ENCODE measurements at places on chromosomes 16 and 17.

- DNase-seq: no peak
Observed at GRCh38 chr17:53516636-53517035, 306.1 kb upstream of the KIF2B start.

DNA sequence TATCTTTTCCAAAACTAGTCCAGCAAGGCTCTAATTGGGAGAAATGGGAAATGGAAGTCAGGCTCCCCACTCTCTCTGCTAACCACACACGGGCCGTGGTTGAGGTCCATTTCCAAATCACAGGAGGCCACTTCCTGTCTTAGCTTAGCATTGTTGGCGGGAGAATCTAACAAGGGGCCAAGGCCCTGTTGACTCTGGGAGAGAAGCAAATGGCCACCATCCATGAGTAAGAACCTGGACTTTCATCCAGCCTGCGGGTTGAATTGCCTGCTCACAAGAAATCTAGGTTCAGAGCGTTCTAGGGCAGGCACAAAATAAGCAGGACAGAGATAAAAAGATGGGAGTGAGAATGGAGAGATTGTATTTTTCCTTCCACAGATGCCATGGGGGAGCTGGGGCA is 5.7 kb downstream of the FAM20A start:
- DNase-seq: no peak

DNA sequence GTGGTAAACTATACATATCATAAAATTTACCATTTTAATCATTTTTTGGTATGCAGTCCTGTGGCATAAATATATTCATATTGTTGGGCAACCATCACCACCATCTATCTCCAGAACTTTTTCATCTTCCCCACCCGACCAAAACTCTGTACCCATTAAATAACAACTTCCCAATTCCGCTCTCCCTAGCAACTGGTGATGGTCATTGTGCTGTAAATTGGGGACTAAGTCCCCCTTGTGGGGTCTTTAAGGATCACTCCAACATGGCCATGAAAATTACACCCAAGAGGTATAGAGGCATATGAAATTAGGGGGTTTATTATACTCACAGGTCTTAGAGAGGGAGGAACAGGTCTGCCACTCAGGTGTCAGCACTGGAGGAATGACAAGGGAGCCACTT is 57.4 kb upstream of the NKD1 start:
- no peak for DNase-seq

- no peak for DNase-seq
Observed at GRCh38 chr17:61478026-61478789, 26.0 kb downstream of the TBX4 start.

- DNase-seq: no peak
Observed at GRCh38 chr17:82305727-82306300, 11.6 kb downstream of the CD7 start.

DNA sequence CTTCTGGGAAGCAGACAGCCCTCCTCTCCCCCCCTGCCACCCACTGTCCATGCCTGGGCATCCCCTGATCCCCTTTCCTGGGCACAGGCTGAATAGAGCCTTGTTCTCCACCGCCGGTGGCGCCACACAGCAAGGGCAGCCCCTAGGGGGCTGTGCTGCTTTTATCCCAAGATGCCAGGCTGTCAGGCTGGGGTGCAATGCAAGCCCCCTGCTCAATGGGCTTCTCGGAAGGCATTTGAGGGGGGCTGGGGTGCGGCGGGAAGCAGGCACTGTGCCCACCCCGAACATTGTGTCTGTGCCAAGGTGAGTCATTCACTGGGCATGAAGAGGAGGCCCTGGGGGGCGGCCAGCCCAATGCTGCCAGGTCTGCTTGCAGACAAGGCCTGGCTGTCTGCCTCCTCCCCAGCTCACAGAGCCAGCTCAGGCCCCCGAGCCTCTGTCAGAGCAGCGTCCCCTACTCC is 1.5 kb upstream of the GFAP start:
- no peak for DNase-seq

- DNase-seq: peak; percentile 43
Observed at GRCh38 chr16:11254913-11255736, 879 bp downstream of the SOCS1 start.

GRCh38 chr16:88799569-88800276 is 3.9 kb upstream of the CDT1 start:
- DNase-seq: no peak

DNA sequence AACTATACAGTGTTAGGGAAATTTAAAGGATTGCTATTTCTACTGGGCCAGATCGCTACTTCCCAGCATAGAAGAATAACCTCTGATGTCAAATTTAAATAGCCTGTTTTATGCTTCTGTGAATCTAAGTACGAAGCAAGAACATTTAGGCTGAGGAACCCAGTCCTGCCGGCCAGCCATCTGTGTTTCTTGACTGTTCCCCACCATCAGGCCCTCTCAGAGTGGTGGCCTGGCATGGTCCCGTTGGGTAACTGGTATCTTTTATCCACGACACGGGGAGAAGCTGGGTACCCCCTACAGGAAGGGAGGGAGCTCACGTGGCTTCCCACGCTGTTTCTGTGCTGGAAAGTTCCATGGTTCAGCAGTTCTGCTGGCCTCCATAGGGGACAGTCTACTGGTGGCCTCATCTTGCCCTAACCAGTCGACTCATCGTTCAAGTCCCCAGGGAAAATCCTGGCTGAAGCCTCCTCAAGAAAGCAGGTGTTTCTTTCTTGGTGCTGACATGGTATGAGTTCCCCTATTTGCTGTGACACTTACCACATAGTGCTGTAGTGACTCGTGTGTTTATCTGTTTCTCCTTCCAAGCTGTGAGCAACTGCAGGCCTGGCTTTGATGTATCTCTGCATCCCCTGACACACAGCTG is 201.7 kb upstream of the NLRP1 start:
- DNase-seq: no peak

GRCh38 chr17:76160896-76161528 is 20.0 kb upstream of the FOXJ1 start:
- no peak for DNase-seq

GRCh38 chr16:71255721-71256120 is 25.2 kb upstream of the HYDIN start:
- no peak for DNase-seq

- DNase-seq: no peak
Observed at GRCh38 chr17:869086-869485, 86.9 kb downstream of the MRM3 start.

GRCh38 chr16:24646646-24646995 is 82.8 kb upstream of the TNRC6A start:
- DNase-seq: no peak

DNA sequence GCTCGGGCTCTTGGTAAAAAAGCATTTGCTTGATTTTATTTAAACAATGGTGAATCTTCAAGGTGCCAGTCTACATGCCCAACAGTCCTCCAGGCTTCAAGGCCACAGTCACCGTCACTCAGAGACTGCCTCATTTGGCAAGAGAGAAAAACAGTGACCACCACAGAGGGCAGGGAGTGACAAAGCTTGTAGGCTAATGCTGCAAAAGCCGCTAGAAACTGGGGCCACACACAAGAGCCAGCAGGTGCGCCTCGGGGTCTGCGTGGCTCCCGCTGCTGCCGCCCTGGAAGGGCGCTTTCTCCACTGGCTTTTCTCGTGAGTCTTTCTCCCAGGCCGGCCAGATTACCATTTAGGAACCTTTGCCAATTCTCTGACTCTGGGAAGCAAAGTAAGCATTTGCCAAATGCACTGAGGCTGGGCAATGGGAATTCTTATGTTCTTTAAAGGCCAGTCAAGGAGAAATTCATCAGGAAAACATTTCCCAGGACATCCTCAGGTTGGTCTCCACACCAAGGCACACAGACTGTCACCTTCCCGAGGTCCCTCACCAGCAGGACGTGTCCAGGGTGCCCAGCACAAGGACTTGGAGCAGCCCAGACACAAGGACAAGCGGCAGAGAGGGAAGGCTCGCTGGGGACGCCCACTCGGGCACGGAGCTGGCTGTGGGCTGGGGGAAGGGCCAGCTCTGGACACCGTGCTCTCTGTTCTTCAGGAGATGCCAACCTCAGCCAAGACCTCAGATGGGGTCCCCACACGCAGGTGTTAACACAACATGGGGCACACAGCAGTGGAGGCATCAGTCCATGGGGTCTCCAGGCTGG is 12.5 kb upstream of the C16orf95 start:
- DNase-seq: no peak

GRCh38 chr16:2208308-2208707 is 2.4 kb downstream of the BRICD5 start:
- DNase-seq: no peak

GRCh38 chr16:66324815-66325515 is 41.5 kb upstream of the CDH5 start:
- DNase-seq: no peak

DNA sequence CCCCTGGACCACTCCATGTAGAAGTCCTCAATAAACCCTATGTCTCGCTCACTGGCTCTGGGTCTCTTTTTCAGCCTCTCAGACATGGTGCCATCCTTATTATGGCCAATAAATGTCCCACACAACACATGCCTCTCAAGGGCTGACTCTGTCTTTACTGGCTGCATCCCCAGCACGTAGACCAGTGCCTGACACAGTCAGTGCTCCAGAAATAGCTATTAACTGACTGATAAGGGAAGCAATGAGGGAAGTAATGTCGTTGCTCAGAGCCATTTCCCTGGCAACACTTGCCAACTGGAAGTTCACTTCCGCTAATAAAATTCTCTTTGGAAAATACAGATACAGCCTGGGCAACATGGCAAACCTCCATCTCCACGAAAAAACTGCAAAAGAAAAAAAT is 19.1 kb upstream of the APOH start:
- DNase-seq: no peak

- DNase-seq: no peak
Observed at GRCh38 chr17:50149417-50150353, 792 bp downstream of the PPP1R9B start.

- DNase-seq: no peak
Observed at GRCh38 chr17:1762233-1762900, 507 bp downstream of the SERPINF1 start.

GRCh38 chr16:50684823-50685461 is 3.8 kb upstream of the SNX20 start:
- DNase-seq: no peak

GRCh38 chr17:9016941-9017552 is 4.3 kb upstream of the NTN1 start:
- DNase-seq: no peak

GRCh38 chr16:17229766-17230165 is 241.0 kb downstream of the XYLT1 start:
- no peak for DNase-seq

- no peak for DNase-seq
Observed at GRCh38 chr17:81456798-81457197, 55.8 kb downstream of the ACTG1 start.

DNA sequence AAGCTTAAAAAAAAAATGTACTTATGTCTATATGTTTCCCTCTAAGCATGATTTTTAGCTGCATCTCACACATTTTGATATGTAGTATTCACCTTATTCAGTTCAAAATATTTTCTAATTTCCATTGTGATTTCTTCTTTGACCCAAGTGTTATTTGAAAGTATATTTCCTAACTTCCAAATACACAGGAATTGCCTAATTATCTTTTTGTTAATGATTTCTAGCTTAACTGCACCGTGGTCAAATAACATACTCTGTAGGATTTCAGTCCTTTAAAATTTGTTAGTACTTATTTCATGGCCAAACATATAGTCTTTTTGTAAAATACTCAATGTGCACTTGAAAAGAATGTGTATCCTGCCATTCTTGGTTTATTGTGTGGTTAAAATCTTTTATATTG is 11.3 kb downstream of the TMEM220 start:
- DNase-seq: no peak

- no peak for DNase-seq
Observed at GRCh38 chr17:44527102-44527501, 23.9 kb upstream of the GPATCH8 start.

- DNase-seq: no peak
Observed at GRCh38 chr16:19848756-19849155, 35.9 kb downstream of the GPRC5B start.

GRCh38 chr16:49592546-49593423 is 219.2 kb downstream of the C16orf78 start:
- DNase-seq: no peak

DNA sequence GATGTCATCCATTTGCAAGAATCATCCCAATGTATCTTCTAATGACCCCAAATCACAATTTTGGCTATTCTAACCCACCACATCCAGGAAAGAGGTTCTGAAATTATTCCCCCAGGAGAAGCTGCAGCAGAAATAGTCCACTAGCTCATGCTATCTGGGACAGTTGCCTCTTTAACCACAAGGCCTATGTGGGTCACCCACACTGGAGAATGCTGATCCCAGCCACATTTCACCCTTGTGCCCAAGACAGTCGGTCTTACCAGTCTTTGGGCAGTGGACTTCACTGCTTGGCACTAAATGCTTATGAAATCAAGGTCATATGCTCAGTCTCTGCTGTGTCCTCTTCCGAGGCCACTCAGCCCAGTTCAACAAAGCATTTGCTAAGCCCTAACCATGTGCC is 27.0 kb downstream of the ABCC12 start:
- DNase-seq: no peak

DNA sequence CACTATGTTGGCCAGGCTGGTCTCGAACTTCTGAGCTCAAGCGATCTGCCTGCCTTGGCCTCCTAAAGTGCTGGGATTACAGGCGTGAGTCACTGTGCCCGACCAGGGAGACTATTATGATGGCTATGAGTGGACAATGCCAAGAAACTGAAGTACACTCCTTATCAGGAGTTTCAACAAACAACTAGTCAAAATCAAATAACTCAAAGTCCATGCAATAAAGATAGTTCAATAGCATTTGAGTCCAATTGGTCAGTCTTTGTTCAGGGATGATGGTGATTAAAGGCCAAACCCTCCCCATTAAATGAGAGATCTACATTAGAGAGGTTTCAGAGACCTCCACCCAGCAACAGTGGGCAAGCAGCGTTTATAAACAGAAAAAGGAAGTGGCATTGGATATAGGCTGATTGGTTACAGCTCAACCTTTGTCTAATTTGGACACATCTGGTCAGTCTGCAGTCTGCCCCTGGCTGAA is 8.0 kb downstream of the CHST5 start:
- no peak for DNase-seq

- DNase-seq: peak; percentile 16
Observed at GRCh38 chr17:82917699-82918345, 78.0 kb upstream of the ZNF750 start.

GRCh38 chr17:27577884-27578717 is 52.9 kb upstream of the LGALS9 start:
- no peak for DNase-seq

DNA sequence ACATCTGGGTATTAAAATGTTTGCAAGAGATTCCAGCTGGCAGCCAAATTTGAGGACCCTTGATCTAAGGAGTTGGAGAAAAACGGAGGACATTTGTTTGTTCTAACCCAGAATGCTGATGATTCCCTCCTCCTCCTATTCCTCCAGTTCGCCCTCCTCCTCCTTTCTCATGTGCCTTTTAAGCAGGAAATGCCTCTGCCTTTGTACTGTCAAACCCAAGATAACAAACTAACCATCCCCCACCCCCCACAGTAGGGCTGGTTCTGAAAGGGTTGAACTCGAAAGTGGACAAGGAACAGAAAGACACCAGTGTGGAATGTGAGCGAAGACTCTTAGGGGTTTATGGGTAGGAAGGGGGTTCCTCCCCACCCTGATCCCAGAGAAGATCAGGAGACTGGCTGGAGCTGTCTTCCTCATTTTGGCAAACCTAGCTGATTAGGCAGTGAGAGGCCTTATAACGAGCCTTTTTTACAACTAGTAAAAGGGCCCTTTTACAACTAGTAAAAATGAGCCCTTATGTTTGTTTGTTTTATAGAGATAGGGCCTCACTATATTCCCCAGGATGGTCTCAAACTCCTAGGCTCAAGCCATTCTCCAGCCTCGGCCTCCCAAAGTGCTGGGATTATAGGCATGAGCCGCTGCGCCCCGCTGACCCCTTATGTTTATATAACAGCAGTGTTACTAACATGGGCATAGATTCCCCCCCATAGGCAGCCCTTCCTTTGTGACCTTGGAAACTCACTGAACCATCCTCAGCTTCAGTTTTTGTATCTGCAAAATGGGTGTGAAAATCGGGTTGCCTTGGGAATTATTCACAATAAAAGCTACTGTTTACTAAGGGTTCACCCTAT is 975 bp downstream of the CHD9 start:
- no peak for DNase-seq

Measured in stimulated activated CD8-positive, alpha-beta memory T cell treated with anti-CD3 and anti-CD28 coated beads, Interleukin-2, amount 100 ng/mL, for 1 hour (primary cell).